ENCODE measurements at places on chromosomes 16 and 17.

- no peak for DNase-seq
Measured at GRCh38 chr17:52154466-52154865, 4.0 kb downstream of the CA10 start.

DNA sequence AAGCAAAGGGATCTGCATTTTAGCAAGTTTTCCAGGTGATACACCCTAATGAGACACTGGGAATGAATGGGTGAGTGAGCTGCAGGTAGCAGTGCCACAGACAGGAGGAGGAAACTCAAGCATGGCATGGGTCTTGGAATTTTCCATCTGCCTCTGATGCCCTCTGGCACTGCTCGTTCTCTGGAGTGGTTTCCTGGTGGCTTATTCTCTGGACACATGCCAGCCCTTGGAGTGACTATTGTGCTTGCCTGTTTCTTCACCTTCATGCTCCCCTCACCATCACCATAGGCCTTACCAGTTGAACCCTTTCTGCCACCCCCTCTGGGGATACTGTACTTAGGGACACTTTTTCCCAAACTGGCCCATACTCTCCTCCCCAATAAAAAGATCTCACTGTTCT, 1.6 kb downstream of the COASY start:
- no peak for DNase-seq

DNA sequence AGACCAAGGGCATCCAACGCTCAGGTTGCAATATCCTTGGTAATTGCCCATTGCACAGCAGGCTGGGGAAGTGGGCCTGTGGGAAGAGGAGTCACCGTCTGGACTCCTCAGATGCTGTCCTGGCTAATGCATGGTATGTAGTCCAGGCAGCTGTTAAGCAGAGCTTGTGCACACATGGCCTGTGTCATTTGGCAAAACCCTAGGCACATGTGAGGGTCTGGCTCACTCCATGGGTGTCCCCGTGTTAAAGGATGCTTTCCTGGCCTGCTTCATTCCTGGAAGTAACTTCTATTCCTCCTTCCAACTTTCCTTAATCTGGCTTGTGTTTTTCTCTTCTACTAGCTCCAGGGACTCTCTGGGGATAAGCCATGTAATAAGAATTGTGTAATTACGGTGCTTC, 378.0 kb upstream of the CA10 start:
- no peak for DNase-seq

DNA sequence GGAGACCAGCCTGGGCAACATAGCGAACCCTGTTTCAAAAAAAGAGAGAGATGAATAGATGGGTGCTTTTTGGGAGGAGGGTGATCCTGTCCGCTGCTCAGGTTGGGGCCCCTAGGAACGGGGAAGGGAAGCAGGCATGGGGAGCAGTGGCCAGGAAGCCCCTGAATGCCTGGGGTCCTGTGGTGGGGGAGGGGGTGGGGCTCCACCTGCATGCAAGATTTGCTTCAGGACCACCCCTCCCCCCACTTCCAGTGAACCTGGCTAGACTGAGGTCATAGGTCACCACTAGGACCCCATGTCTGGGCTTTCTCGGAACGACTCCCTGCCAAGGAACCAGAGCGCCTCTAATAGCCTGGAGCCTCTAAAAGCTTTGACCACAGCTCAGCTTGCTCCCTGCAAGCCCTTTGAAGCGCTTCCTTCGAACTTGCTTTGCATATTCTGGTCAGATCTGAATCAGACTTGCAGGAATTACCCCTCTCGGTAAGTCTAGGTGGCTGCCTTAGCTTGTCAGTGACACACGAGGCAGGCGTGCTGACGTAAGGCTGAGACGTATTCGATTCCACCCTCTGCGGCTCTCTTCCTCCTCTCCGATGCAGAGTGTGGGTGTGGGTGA, 3.7 kb downstream of the SOCS3 start:
- DNase-seq: peak; percentile 94

DNA sequence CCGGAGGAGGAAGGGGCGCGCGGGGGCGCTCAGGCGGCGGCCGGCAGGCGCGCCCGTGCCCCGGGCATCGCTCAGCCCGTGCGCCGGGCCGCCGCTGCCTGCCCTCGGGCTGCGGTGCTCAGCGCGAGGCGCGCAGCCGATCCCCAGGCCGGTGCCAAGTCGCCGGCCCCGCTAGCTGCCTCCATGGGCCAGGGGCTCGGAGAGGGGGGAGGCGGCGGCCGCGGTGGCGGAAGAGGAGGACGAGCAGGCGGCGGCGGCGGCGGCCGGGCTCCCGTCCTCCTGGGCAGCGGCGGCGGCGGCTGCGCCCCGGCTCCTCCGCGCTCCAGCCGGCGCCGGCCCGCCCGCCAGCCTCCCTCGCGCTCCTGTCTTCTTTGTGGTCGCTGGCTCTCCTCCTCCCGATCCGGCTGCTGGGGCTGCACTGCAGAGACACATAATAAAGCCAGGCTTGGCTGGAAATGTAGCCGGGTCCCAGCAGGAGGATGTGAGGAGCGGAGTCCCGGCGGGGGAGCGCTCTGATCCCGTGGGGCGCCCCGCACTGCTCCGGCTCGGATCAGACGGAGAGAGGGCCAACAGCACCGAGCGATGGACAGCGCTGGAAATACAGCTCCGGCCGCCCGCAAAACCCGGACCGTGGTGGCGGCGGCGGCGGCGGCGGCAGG, 889 bp upstream of the ZNF423 start:
- DNase-seq: peak; percentile 87

Measured in ELF-1 (cell line).